ENCODE measurements at places on chromosomes 12 and 14.

DNA sequence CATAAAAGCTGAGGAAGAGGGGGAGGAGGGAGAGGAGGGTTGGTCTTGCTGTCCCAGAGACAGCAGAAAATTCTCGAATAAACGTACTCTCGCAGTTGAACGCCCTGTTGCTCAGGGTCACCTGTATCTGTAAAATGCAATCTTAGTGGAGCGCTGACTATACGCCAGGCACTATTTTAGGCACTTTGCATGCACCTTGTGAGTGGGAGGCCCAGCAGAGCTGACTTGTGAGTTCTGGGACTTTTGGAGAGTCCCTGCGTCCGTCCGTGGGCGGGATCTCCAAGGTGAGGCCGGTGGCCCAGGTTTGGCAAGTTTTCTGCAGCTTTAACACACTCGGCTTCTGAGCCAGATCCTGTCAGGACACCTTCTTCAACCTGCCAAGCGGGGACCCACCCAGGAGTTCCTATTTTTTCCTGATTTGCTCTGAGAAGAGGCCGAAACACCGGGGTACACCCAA is 32.5 kb upstream of the PLEKHG6 start:
- no peak for DNase-seq

DNA sequence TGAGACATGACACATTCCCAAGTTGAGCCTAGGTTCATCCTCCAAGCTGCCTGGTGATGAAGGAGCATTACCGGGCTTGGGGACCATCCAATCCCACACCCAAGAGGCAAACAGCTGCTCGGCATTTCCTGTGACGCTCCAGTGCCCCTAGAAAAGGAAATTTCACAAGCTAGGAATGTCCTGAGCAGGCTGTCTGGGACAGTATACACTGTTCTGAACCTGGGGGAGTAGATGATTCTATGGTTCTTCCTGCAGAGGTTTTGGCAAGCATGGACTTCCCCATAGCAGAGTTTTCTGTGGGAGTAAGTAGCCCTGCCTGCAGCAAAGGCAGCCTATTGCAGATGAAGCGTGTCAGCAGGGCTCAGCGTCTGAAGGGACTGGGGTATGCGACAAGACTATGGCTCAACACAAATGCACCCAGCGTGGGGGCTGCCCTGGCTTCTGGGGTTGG is 47.4 kb upstream of the SRSF5 start:
- DNase-seq = no peak

- DNase-seq = no peak
Observed at GRCh38 chr12:100450735-100451134, 22.9 kb upstream of the NR1H4 start.

GRCh38 chr12:51721282-51721940 is 127.1 kb downstream of the FIGNL2 start:
- peak; percentile 15 for DNase-seq

GRCh38 chr14:30600922-30601918 is 20.9 kb upstream of the SCFD1 start:
- no peak for DNase-seq

- no peak for DNase-seq
Observed at GRCh38 chr12:82357340-82357739, 847 bp downstream of the CCDC59 start.

DNA sequence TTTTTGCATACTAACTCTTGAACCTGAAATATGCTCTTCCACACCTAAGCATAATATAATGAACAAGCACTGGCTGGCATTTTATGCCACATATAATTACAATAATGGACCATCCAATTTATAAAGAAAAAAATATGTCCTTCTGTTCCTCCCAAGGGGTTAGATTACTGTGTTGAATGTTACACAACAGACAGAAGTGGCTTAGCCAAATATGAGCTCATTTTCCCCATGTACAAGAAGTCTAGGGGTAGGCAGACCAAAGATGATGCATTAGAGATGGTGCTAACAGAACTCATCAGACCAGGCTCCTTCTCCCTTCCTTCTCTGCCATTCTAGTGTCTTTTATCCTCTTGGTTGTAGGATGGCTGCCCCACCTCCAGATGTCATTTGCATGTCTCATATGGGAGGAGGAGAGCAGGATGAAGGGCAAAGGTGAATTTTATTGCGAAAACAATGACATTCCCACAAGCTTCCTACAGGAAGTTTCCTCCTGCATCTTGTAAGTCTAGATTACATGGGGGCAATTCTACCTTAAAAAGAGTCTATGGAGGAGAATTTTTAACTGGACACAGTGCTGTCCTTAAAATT is 43.9 kb upstream of the SLC2A13 start:
- no peak for DNase-seq

DNA sequence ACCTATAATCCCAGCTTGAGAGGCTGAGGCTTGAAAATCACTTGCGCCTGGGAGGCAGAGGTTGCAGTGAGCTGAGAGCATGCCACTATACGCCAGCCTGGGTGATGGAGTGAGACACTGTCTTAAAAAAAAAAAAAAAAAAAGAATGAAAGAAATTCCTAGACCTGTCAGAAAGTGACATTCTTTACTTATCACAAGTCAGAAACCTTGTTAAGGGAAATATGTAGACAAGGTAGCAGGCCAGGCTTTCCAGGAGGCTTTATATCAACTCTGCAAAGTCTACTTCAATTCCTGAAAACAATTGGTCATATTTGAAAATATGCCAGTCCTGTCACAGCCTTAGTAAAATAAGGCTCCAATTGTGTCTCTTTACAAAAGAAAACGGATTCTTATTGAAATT is 19.1 kb upstream of the MMP19 start:
- DNase-seq = no peak

DNA sequence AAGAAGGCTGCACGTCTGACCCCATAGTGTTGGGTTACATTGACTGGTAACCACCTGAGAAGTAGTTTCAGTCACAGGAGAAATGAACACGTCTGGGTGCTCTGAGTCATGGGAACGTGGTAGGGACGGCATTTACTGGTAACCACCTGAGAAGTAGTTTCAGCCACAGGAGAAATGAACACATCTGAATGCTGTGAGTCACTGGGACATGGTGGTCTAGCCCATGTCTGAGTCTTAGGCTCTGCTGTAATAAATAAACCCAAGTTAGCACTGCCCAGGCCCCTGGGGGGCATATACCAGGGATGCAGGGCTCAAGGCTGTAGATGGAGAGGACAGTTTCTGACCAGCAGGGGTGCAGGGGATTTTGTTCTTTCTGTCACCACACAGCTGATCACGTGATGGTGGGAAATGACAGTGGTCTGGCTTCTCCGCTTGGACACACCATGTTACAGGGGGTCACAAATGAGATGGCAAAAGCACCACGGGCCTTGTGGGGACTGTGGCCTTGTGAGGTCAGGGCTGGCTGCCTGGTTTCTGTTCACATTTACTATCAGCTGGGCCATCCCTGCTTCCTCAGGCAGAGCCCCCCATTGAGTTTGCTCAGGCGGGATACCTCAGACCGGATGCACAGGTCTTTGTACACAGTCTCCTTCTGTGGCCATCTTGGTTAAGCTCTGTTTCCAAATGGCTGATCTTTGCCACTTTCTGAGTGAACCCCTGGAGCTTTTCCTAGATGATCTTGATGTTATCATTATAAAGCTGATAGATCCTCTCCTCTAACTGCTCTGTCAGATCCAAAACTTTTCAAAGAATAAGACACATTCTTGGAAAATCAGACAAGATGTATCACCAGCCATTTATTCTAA is 9.8 kb upstream of the C12orf42 start:
- no peak for DNase-seq

DNA sequence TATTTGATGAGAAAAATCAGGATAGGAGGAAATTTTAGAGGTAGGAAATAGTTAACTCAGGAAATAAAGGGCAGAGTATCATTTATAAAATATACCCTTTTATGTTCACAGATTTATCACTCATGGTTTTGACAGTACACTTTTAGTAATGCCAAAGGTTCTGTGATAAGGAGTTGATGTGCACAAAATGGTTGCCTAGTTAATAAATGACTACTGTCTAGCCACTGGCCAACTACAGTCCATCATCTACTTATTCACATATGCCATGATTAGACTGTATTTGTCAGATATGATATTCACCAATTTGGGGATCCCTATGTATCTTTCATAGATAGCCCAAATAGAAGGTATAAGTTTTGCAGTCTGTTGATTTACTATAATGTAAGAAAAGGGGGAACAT is 19.2 kb upstream of the GXYLT1 start:
- DNase-seq = no peak

GRCh38 chr14:75579338-75579864 is 981 bp downstream of the FLVCR2 start:
- no peak for DNase-seq

- DNase-seq = no peak
Observed at GRCh38 chr14:102593825-102594137, 1.3 kb downstream of the RCOR1 start.

- DNase-seq = no peak
Observed at GRCh38 chr14:96676166-96676565, 121.0 kb upstream of the VRK1 start.

- no peak for DNase-seq
Observed at GRCh38 chr14:103107941-103108748, 13.6 kb downstream of the EXOC3L4 start.

- DNase-seq = peak; percentile 1
Observed at GRCh38 chr12:80412343-80412953, 31.6 kb upstream of the PTPRQ start.

DNA sequence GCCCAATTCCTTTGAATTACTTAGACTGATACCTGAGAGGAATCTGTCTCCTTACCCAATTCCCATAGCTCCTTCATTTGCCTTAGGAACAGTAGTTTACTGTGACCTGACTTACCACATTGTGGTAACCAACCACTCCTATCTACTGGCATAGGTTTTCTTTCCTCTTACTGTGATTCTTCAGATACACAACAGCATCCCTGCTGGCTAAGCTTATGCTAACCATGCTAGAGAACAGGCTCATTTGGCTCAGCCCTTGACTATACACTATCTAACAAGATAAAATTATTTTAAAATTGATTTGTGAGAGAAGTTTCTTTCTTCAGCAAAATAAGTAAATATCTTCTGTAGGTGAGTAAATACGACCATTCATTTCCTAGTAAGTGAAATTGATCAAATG is 320.4 kb upstream of the DDHD1 start:
- DNase-seq = no peak

GRCh38 chr12:29309320-29309902 is 71.6 kb downstream of the ERGIC2 start:
- DNase-seq = no peak

DNA sequence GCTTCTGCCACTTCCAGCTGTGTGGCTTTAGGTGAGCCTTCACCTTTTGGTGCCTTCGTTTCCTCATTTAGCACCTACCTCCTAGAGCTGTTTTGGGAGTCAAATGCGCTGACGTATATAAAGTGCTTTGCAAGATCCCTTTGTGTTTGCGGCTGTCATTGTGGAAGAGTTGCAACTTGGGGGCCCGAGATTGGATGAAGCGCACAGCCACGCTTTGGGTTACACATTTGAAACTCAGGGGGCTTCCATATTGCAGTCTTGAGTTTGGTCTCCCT is 636 bp upstream of the ARL6IP4 start:
- no peak for DNase-seq

GRCh38 chr12:102811110-102811737 is 105.8 kb downstream of the PAH start:
- DNase-seq = no peak

GRCh38 chr12:12244341-12244740 is 22.5 kb downstream of the LRP6 start:
- no peak for DNase-seq

- DNase-seq = no peak
Observed at GRCh38 chr12:63980211-63980610, 135.7 kb downstream of the SRGAP1 start.

DNA sequence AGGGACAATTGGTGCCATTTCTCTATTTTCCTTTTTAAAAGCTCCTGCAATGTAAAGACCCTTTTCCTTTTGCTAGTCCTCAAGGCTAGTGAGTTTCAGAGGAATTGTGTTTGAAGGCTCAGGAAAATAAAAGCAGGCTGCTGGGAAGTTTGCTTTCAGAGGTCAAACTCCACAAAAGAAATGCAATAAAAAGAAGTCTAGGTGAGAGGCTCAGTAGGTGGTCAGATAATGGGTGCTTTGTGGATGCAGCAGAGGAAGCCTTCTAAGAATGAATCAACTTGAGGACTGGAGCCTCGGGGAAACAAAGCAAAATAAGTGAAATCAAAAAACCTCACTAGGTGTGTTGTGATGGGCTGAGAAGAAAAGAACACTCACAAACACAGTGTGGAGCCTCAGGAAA is 10.3 kb downstream of the CCDC175 start:
- DNase-seq = no peak

GRCh38 chr14:55754471-55754870 is 174.5 kb downstream of the KTN1 start:
- no peak for DNase-seq

DNA sequence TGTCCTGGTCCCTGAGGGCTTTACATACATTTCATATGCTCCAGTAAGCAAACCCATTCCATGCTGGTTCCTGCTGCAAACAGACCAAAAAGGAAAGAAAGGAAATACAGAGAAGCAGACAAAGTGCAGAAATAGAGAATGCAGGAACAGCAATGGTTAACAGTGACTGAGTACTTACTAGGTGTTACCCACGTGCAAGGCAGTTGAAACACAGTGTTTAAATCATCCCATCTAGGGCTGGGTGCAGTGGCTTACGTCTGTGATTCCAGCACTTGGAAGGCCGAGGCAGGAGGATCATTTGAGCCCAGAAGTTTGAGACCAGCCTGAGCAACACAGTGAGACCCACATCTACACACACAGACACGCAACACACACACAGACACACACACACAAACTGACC is 21.2 kb upstream of the NINJ2 start:
- DNase-seq = no peak

- no peak for DNase-seq
Observed at GRCh38 chr14:100429537-100429936, 106.4 kb downstream of the SLC25A47 start.

- DNase-seq = no peak
Observed at GRCh38 chr12:109178532-109178931, 62.1 kb downstream of the ACACB start.

DNA sequence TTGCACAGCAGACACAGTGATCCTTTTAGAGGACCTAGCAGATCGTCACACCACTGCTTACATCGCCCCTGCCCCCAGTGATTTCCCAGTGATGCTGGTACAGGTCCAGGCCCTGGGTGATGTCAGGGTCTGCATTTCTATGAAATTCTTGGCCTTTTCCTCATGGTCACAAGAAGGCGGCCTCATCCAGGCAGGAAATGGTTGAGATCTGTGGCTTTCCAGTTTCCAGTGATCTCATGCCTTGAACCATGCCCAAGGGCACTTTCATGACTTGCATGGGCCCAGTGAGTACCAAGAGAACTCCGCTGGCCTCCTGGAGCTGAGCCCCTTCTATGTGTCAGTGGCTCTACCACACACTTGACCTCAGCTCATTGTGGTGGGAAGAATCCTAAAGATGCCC is 41.9 kb upstream of the BDKRB2 start:
- no peak for DNase-seq

- DNase-seq = peak; percentile 73
Observed at GRCh38 chr14:22531451-22532344, 57.3 kb downstream of the DAD1 start.

- peak; percentile 54 for DNase-seq
Observed at GRCh38 chr12:124921200-124922031, 7.0 kb upstream of the UBC start.

- DNase-seq = no peak
Observed at GRCh38 chr14:41607966-41608663, 1.4 kb downstream of the LRFN5 start.

- no peak for DNase-seq
Observed at GRCh38 chr12:95337146-95337545, 119.5 kb downstream of the VEZT start.

All from CD4-positive, alpha-beta T cell (primary cell).